ENCODE measurements at places on chromosomes 7 and 10.

DNA sequence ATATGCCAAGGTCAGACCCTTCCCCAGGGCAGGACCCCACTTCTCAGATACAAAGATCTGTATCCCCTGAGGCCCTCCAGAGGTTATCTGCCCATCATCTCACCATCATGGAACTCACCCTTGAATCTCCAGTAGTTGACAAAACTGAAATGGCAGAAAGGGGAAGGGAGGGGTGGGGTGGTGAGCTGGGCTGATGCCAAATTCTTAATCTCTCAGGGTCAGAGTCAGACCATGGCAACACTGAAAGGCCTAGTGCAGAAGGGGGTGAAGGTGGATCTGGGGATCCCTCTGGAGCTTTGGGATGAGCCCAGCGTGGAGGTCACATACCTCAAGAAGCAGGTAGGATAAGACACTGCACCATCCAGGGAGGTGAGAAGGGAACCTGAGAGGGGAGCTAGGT lies 3.1 kb downstream of the CNPY4 start:
- no peak for DNase-seq

DNA sequence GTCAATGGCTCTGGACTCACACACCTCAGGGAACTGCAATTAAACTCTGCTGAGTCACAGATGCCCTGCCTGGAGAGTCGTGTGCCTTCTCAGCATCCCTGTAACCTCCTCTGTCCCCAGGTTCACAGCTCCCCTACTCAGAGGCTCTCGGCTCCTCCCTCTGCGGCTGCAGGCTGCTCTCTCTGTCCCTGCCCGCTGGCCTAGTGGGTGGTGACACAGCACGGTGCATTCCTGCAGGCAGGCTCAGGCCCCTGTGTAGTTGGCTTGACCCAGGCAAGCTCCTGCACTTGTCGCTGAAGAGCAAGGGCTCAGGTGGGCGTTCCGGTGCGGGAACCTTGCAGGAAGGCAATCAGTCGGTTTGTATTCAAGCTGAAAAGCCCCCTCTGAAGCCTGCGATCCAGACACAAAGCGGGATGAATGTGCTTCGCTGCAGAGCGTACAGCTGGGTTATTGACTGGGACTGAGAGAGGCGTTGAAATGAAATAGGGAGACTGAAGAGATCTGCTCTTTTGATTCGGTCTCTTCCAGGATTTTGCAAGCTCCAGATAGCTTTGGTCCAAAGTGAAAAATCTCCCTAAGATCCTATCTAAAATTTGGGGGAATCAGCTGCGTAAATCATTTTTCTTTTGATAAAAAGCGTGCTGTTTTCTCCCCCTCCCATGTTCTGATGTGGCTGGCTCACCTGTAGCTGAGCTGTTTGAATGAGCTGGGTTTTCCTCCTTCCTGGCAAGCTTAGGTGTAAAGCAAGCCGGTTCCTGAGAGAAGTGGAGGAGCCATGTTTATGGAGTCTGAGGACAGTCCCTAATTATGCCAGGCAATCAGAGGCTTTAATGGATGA lies 208.7 kb upstream of the PHYHIPL start:
- DNase-seq: no peak

- DNase-seq: no peak
These were observed 7.3 kb downstream of the SRRT start for GRCh38 chr7:100882201-100882600.

DNA sequence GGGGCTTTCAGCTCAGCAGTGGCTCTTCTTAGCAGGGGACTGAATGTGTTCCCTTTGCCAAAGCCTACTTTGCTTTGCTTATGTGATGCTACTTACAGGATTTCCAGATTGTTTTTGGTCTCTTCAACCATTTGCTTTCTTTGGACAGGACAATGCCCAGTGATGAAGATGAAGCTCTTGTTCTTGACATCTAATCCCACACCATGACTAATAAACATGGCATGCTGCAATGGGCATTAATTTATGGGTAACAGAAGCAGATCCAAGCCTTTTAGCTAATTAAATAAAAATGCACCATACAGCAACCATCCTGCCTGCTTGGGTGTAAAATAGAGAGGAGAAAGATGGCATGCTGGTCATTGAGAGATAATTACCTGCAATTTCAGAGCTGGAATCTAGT lies 175.5 kb upstream of the ITGB1 start:
- DNase-seq: no peak

- DNase-seq: no peak
These were observed 258.4 kb upstream of the FZD1 start for GRCh38 chr7:91005841-91006240.

- DNase-seq: no peak
These were observed 17.5 kb downstream of the PLXNA4 start for GRCh38 chr7:132558815-132559214.

DNA sequence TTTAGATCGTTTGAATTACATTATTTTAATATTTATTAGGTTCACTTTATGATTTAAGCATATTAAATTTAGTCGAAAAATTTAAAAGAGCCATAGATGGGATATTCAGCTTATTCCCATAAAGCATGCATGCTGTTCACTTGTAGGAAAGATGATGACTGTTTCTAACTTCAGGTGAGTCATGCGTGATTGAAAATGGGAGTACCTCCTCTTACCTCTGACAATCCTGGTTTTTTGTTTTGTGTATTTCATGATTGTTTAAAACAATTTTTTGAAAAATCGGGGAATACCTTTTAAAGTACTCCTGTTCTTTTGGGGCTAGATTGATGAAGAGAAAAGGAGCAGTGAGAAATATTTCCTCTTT lies 1.4 kb downstream of the TNKS2 start:
- no peak for DNase-seq

DNA sequence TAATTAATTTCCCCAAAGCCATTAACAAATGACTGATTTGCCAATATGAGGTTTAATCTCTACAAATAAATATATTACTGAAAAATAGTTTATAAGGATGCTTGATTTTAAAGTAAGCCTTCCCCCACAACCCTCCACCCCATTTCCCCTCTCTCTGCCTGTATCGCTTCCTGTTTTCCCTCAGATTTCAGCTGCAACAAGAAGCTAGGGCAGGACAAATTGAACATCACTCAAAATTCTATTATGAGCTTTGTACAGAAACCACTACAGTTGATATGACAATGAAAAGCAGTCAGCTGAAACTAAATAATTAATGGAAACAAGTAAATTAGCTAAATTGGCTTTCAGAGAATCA lies 109.0 kb upstream of the SP4 start:
- DNase-seq: no peak

DNA sequence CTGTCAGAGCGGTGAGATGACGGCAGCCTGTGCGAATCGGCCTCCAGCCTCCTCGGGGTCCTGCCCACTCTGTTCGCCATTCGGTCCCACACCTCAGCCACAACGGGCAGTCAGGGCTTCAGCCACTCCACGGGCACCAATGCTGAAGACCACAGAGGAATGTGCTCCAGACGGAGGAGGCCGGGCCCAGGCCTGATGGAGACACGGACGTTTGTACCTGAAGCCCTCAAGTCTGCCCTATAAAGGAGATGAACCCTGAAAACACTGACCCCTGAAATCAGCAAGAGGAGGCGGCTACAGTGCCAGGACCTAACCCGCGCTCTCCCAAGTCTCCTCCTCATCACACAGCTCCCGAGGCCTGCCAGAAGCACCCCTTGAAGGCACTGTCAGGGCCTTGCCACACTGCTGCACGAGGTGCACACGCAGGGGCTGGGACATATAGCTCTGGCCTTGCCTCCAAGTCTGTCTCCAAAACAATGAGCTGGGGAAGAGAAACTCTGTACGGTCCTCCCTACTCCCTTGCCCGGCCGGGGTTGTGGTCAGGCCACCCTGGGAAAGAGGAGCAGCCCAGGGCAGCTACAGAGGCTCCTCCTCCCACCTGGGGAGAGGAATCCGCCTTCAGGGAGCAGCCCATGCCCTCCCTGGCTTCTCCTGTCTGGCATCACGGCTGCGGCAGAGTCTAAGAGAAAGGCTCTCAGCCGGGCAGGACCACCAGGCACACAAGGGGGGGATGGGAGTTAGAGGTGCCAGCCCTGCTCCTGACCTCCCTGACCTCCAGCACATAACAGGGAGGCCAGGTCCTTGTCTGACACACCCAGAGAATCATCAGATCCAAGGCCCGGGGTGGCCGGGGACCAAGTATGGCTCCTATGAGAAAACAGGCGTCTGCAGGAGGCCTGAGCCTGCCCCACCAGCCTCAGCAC lies 310.1 kb downstream of the PTPRN2 start:
- DNase-seq: no peak

- no peak for DNase-seq
These were observed 142.3 kb upstream of the ZNF804B start for GRCh38 chr7:88617185-88617584.

- no peak for DNase-seq
These were observed 5.4 kb upstream of the CCDC71L start for GRCh38 chr7:106666353-106666752.

DNA sequence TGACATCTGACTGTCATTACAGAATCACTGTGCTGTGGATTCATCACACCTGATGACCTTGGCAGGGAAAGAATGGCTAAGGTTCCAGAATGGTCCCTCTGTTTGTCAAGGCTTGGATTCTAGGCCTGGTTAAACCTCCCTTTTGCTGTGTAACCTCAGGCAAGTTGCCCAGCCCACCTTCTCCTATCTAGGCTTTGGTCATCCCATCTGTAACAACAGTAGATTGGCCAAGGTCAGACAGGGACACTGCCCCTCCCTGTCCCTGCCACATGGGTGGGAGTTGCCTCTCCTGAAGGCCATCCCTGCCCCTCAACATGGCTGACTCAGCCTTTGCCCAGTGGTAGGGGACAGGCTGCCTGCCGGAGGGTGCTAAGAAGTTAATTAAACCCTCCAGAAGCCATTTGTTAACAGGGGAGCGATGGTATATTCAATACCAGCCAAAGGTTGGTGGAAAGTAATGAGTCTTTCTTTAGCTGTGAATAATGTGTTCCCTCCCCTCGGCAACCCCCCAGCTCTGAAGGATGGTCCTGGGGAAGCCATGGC lies 149.8 kb upstream of the PCBD1 start:
- DNase-seq: no peak

DNA sequence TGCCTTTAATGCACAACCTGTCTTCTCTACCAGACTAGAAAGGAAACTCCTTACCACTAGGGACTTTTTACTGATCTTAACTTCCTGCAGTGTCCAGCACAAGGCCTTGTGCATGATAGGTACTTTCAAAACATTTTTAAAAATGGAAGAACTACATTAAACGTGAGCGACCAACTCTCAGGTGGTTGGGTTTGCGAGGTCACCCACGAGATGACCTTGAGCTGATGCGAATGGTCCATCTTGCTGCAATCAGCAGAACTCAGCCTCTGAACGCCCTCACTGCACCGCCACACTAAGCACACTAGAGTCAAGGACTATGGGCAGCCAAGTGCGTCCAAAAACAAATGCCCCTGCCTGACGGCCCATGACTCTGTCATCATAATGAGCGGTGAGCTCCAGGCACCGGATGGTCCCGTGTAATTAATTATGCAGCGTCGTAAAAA lies 34.9 kb upstream of the PTF1A start:
- DNase-seq: no peak

DNA sequence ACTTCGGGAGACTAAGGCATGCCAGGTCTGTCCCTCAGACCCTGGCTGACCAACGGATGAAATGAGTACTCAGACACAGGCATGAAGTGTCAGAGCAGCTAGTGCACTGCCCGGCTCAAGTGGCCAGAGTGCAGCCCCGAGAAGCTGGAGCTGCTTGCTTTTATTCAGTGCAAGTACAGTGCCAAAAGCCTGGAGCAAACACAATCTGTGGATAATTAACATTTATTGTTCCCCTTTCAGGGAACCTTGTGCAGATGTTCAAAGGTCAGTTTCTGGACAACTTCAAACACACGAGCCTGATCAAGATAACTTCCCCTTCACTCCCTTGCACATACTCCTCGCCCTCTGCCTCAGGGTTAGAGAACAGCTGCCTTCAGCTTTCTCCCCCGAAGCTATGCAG lies 7.9 kb upstream of the ATE1 start:
- DNase-seq: no peak

GRCh38 chr10:71396084-71396710 lies 523 bp upstream of the CDH23 start:
- DNase-seq: no peak

GRCh38 chr7:5627745-5628547 lies 153.5 kb downstream of the RNF216 start:
- DNase-seq: no peak

DNA sequence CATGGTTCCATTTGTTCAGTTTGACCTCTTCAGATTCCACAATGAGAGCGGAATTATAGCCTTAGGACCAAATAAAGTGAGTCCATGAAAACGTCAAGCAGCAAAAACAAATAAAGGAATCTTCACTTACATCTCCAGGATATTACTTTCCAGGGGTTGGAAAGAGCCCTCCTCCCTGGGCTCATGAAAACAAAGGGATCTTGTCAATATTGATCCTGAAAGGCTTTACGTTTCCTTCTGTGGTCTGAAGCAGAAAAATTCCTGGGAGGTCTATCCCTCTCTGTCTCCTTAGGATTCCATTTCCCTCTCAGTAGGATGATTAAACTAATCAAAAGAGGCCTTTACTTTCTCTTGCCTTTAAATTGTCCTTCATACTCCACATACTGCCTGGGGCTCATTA lies 293.5 kb downstream of the GPAM start:
- DNase-seq: no peak

DNA sequence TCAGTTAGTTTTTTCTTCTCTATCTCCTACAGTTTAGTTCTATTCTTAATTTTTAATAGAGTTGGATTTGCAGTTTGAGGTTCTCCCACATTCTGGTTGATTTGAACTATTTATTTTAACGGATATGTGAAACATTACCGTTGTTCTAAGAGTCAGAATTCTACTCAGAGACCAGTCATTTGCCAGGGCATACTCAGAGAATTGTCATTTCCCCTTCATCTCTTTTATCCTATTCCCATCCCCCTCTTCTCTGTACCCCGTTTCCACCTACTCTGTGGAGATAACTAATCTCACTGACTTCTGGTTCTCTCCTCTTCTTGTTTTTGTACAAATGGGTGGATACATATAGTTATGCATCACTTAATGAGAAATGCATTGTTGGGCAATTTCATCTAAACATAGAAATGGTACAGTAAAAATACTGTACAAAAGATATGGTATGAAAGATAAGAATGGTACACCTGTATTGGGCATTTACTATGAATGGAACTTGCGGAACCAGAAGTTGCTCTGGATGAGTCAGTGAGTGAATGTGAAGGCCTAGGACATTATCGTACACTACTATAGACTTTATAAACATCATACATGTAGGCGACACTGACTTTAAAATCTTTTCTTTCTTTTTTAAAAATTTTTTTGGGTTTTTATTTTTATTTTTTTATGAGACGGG lies 53.1 kb downstream of the INPP5F start:
- no peak for DNase-seq

- DNase-seq: peak; percentile 40
These were observed 77.8 kb upstream of the ATP6V0A4 start for GRCh38 chr7:138875794-138876193.

- no peak for DNase-seq
These were observed 11.2 kb downstream of the CTBP2 start for GRCh38 chr10:125149036-125149679.

- DNase-seq: no peak
These were observed 309.3 kb downstream of the KCNMA1 start for GRCh38 chr10:77328272-77328816.

DNA sequence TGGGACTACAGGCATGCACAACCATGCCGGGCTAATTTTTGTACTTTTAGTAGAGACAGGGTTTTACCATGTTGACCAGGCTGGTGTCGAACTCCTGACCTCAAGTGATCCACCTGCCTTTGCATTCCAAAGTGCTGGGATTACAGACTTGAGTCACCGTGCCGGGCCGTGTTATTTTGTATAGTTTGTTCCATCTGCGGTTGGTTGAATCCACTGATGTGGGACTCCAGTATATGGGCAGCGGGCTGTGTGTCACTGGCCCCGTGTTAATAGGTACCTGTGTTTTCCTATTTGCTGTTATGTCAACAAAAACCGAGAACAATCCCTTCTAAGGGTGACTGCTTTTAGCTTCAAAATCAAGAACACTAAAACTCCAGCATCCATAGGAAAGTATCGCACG lies 297.6 kb upstream of the PITRM1 start:
- no peak for DNase-seq
